ENCODE measurements at places on chromosomes 13 and 19. TPM values are rescaled to one million over a fixed set of nuclear protein-coding genes. Genes with fewer than 3 reads are reported as not detected.

PSG3 gene
- total RNA-seq, result under 0.01 TPM

FAM216B gene
- total RNA-seq, result not detected

IL4I1 gene
- total RNA-seq, result 0.64 TPM

FSD1 gene
- total RNA-seq, result 8.6 TPM

GRIK5 gene
- not detected for total RNA-seq

CCDC169 gene
- total RNA-seq, result 0.97 TPM

NPHS1 gene
- total RNA-seq, result not detected

ZGLP1 gene
- total RNA-seq, result 0.43 TPM

SPACA4 gene
- not detected for total RNA-seq

SYDE1 gene
- total RNA-seq, result 61.2 TPM

PEAK3 gene
- total RNA-seq, result under 0.01 TPM

SLC25A41 gene
- not detected for total RNA-seq

DACT3 gene
- total RNA-seq, result 11.3 TPM

UNC13A gene
- 0.64 TPM for total RNA-seq

NLRP13 gene
- total RNA-seq, result not detected

PRR36 gene
- total RNA-seq, result not detected

LYL1 gene
- 3.9 TPM for total RNA-seq

LILRB3 gene
- not detected for total RNA-seq

ZNF536 gene
- total RNA-seq, result not detected

DUS3L gene
- total RNA-seq, result 15.8 TPM

SIGLECL1 gene
- not detected for total RNA-seq

UBE2L5 gene
- total RNA-seq, result not detected

UQCRFS1 gene
- 41.2 TPM for total RNA-seq

TEX29 gene
- not detected for total RNA-seq

EFNA2 gene
- not detected for total RNA-seq

GSX1 gene
- total RNA-seq, result not detected

NLRP11 gene
- total RNA-seq, result not detected

ZNF567 gene
- 4.2 TPM for total RNA-seq

SOX1 gene
- not detected for total RNA-seq

SYNE4 gene
- total RNA-seq, result 0.32 TPM

MAMSTR gene
- 1.7 TPM for total RNA-seq

LGALS4 gene
- not detected for total RNA-seq

MATK gene
- total RNA-seq, result not detected

ZNF765 gene
- total RNA-seq, result 9.7 TPM

Measured in fibroblast of villous mesenchyme (primary cell).